ENCODE measurements at places on chromosomes 12 and 14.

DNA sequence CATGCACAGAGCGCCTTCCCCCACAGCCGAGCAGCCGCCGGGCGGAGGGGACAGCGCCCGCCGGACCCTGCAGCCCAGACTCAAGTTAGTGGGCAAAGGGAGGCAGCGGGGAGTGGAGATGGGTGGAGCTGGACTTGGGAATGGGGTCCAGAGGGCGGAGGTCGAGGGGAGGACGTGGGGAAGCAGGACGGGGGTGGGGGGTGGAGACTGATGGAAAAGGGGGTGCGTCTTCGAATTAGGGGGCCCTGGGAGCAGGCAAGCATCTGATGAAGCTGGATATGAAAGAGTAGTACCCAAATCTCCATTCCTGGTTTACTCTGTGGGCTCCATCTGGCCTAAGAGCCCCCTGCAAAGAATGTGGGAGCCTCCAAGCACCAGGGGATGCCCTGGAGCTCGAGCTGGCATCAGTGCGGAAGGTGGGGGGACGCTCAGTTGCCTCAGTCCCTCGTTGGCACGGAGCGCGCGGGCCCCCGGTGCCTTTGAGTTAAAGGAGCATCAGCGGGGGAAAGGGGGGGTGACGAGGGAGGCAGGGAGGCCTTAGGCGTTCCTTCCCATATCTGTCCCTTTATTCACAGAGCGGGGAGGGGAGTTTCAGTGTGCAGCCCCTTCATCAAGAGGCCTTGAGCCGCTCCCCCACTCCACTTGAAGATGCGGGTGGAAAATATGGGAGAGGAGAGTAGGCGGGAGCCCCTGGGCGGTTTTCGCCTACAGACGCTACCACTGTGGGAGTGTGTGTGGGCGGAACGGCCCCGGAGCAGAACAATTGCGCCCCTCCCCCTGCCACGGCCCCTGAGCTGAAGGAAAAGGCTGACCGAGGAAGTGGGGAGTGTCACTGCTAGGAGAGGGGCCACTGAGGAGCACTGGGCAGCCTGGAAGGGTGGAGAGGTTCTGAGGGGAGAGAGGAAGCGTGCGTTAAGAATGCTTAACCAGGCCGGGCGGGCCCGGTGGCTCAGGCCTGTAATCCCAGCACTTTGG is 644 bp downstream of the NAB2 start:
- DNase-seq: no peak

- DNase-seq: no peak
These were observed 21.9 kb upstream of the PGF start for GRCh38 chr14:74977164-74977900.

DNA sequence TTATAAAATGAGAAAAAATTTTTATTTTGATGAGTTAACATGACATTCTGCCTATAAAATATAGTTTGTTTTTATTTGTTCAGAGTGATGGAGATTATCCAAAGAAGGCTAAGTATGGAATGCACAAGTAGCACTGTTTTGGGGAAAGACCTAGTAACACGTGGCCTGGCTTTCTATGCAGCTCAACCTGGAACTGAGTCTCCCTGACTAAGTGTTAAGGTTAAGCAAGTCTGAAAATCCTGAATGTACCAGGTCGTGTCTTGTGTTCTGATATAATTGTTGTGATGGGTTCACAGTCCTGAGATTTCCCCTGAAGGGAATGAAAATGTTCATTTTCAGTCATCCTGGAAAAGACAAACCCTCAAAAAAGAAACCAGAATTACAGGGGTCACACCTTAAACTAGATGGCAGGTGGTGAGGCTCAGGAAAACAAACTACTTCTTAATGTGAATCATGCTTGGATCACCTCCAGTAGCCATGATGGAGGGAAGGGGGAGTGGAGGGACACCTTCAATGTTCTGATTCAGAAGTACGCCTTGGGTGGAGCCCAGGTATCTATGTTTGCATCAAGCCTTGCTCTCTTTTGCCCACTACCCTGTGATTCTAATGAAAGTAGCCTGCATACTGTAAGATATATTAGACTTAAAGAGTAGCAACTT is 236.8 kb downstream of the ALX1 start:
- DNase-seq: no peak

DNA sequence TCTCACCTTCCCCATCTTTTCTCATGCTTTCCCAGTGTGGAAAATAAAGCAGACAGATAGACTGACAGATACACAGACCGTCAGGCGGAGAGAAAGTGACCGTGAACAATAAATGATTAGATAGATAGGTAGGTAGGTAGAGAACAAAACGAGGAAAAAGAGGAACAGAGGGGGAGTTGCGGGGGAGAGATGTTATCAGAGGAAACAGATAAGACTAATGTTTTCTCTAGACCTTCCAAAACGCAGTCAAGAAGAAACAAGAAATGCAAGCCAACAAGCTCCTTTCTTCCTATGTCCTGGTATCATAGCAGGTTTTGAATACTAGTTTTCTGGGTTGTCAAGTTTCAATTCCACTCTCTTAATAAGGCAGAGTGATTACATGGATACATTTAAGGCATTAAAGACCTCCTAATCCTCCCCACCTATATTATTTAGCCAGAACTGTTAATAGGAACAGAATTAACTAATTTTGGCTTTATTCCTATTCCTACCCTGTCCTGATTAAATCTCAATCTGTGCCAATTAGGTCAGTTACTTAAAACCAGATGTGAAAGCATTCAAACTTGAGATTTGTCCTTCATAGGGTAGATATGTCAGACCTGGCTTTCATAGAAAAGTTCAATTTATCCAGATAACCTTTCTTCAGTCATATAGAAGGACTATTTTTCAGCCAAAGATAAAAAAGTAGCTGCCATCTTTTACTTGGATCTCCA is 89.0 kb upstream of the PTPRR start:
- no peak for DNase-seq

DNA sequence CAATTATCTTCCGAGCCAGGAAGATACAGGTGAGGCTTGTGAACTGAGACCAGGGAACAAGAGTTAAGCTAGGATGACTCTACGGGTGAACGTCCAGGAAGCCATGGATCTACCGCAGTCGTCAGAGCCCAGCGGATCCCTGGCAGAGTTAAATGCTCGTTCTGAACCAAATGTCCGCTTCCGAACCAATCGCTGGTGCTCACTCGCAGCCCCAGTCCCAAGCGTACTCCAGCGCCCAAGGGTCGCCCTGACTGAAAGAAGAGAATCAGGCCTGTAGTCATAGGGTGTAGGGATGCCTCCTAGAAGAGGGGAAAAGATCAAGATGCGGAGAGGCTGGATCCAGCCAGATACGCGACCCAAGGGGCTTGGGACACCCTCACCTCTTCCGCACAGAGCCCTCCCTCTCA is 283 bp downstream of the VIPAS39 start:
- DNase-seq: peak; percentile 53
